Vagina (tissue), 2 donors: ENCODE measurements at places on chromosomes 3 and 15.

GRCh38 chr15:100703671-100704070 is 101.3 kb downstream of the ASB7 start:
- no peaks in the 10 kb centered on the region for H3K4me1 ChIP-seq
- H3K4me3 ChIP-seq: no peak overlapping the region
- peak; percentile 62 for DNase-seq
- H3K36me3 ChIP-seq: no peaks in the 10 kb centered on the region
- H3K27me3 ChIP-seq: no peaks in the 10 kb centered on the region

DNA sequence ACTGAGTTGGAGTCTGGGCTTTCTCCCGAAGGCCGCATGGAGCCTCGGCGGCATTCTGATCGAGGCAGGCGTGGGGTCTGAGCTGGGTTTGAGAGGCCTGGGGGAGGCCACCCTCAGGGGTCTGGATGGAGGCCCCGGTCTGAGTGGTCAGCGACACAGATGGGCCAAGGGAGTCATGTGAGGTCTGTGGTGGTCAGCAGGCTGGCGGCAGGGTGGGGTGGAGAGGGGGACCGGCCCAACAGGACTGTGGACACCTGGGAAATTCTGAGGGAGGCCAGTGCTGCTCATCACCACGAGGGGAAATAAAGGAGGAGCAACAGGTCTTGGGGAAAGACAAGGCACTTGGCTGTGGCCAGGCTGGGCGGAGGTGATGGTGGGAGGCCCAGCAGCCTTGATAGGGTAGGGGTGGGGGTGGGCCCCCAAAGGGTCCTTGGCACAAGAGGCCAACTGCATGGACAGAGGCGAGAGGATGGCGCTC is 16.2 kb downstream of the CTSH start:
- peaks cover 44% of the 10 kb centered on the region for H3K4me1 ChIP-seq
- no peak overlapping the region for H3K27ac ChIP-seq

DNA sequence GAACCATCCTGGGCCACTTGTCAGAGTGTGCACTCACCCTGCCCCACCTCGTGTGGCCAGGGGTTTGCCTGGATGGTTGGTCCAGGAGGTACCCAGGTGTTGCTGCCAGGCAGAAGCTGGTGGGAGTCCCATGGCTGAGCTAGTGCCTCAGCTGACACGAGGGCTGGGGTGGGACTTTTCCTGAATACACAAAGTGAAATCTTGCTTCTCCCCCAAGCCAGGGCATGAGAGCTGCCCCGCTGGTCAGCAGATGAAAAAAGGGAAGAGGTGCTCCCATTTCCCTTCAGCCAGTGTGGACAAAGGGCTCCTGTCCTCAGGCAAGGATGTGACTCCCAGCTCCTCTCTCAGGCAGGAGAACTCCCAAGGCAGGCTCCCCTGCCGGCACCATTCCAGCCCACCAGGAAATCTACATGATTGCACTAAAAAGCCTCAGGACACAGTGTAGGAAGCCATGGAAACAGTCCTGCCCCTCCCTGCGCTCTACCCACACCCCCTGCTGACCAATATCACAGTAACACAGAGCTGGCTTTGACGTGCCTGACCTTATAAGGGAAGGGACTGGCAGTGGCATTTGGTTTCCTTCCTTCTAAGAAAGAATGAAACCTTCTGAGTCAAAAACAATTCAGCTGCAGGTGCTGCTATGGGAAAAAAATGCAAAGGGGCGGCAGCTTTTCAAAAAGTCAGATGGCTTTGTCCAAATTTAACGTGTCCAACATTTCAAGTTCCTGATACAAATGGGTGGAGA is 33.9 kb downstream of the MYO5C start:
- no peak for DNase-seq
- no peaks in the 10 kb centered on the region for H3K27me3 ChIP-seq
- no peaks in the 10 kb centered on the region for H3K36me3 ChIP-seq
- peaks cover 5% of the 10 kb centered on the region for H3K4me1 ChIP-seq

DNA sequence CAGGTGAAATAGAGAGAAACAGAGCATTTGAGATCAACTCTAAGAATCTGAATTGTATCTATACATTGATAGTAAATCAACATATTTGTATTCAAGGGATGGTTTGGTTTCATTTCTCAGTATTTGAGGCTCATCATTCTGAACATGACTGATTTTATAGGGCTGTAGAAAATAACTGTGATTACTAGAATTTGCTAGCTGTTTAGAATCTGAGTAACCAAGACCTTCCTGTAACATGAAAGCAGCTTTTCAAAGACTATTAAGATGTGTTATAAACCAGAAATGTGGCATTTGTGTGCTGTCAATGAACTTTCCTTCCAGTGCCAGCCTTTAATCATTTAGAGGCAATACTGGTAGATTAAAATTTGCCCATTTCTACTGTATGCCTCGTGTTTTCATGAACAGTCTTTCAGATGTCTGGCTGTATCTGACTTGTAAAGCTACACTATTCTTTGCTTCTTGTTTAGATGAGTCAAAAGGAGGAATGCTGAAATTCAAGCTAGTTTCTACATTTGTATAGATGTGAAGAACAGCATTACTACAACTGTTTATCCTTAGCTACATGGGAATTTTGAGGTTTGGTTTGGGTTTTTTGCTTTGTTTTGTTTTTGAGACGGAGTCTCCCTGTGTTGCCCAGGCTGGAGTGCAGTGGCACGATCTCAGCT is 137.3 kb upstream of the BHLHE40 start:
- no peak overlapping the region for H3K27ac ChIP-seq
- DNase-seq: no peak
- no peaks in the 10 kb centered on the region for H3K4me1 ChIP-seq
- H3K36me3 ChIP-seq: no peaks in the 10 kb centered on the region
- no peaks in the 10 kb centered on the region for H3K27me3 ChIP-seq
- H3K4me3 ChIP-seq: no peak overlapping the region

DNA sequence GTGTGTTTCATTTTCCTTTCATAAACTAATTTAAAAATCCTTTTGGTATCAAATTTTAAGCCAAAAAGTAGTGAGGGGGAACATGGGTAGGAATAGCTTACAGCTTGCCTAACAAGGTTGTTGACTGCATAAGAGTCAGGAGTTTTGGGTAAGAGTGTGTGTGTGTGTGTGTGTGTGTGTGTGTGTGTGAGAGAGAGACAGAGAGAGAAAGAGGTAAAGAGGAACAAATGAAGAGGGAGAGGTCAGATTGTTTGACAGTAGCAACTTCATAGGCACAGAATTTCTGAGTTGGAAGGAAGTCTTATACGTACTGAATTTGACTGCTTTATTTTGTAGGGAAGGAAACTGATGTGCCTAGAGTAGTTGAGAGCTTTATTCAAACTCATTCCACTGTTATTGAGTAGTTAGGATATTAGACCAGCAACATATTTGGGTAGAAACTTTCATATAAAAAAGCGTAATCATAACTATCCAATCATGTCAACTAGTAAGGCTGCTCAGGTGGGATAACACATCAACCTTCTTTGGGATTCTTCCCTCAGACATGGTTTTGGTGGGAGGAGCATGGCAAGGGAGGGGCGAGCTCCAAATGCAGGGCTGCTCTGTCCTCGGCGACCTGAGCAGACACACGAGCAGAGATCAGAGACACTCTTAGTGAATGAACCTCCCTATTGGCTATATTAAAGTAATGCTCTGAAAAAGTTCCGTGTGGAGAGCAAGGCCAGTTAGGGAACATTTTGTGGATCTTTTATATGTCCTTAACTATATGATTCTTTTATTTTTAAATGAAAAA is 86.4 kb downstream of the LPP start:
- no peak overlapping the region for H3K4me3 ChIP-seq
- DNase-seq: no peak
- no peaks in the 10 kb centered on the region for H3K27me3 ChIP-seq
- no peak overlapping the region for H3K27ac ChIP-seq
- H3K4me1 ChIP-seq: peaks cover 41% of the 10 kb centered on the region

- H3K27ac ChIP-seq: no peak overlapping the region
- H3K36me3 ChIP-seq: no peaks in the 10 kb centered on the region
- no peaks in the 10 kb centered on the region for H3K4me1 ChIP-seq
- DNase-seq: no peak
Observed at GRCh38 chr15:34239151-34239808, 14.5 kb downstream of the EMC4 start.

- no peak for DNase-seq
- H3K4me3 ChIP-seq: no peak overlapping the region
- H3K36me3 ChIP-seq: no peaks in the 10 kb centered on the region
- H3K4me1 ChIP-seq: no peaks in the 10 kb centered on the region
Observed at GRCh38 chr15:72169921-72170611, 27.5 kb downstream of the GRAMD2A start.

- no peak overlapping the region for H3K27ac ChIP-seq
- no peaks in the 10 kb centered on the region for H3K4me1 ChIP-seq
- no peak overlapping the region for H3K4me3 ChIP-seq
- DNase-seq: peak; percentile 54
Observed at GRCh38 chr3:127211118-127212060, 18.5 kb downstream of the PRR23E start.

GRCh38 chr15:58046467-58046866 is 19.0 kb downstream of the ALDH1A2 start:
- no peaks in the 10 kb centered on the region for H3K27me3 ChIP-seq
- no peak overlapping the region for H3K27ac ChIP-seq
- no peaks in the 10 kb centered on the region for H3K36me3 ChIP-seq

DNA sequence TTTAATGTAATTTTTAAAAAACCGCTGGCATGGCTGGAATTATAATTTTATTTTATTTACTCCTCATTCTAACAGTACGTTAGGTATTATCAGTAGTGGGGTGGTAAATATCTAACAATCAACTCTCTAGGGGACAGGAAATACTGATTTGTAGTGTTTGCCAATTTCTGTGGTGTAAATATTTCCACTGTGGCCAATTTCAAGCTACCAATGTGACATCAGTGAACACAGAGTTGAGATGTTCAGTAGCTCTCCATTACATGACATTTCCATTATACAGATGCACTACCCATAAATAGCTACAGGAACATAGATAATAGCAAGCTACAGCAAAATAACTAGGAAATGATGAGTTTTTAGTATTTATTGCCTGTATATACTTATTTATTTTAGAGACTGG is 10.0 kb upstream of the ARL8B start:
- H3K4me1 ChIP-seq: no peaks in the 10 kb centered on the region
- no peaks in the 10 kb centered on the region for H3K27me3 ChIP-seq
- H3K4me3 ChIP-seq: no peak overlapping the region
- no peak overlapping the region for H3K27ac ChIP-seq

DNA sequence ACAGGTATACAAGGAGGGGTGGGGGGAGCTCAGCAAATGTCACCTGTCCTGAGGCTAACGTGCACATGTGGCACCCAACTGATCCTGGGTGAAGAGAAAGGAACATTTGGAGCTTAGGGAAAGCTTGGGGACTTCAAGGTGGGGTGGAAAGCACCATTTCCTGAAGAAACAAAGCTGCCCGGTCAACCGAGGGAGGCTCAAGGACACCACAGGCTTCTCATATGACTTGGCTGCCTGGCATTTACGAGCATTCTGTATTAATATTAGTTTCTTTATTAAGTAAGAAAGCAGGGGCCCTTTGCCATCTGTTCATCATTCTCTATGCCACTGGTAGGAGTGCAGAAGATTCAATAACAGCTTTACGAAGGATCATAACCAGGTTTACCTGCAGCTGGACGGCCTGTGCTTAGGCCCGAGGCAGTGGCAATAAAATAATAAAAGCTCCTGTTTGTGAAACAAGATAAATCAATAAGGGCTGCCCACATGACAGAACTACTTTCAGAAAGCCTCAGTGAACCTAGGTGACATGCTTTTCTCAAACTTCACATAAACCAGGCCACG is 54.0 kb downstream of the ETV5 start:
- H3K4me3 ChIP-seq: no peak overlapping the region
- H3K36me3 ChIP-seq: peaks cover 3% of the 10 kb centered on the region
- H3K4me1 ChIP-seq: no peaks in the 10 kb centered on the region
- no peak overlapping the region for H3K27ac ChIP-seq
- H3K27me3 ChIP-seq: no peaks in the 10 kb centered on the region
- DNase-seq: no peak

- H3K36me3 ChIP-seq: no peaks in the 10 kb centered on the region
- no peak for DNase-seq
- no peak overlapping the region for H3K27ac ChIP-seq
- H3K4me3 ChIP-seq: no peak overlapping the region
Observed at GRCh38 chr15:74482661-74483060, 21.7 kb upstream of the UBL7 start.

GRCh38 chr3:116678853-116679252 is 30.7 kb upstream of the TUSC7 start:
- no peaks in the 10 kb centered on the region for H3K36me3 ChIP-seq
- H3K4me3 ChIP-seq: no peak overlapping the region
- no peak overlapping the region for H3K27ac ChIP-seq
- no peaks in the 10 kb centered on the region for H3K4me1 ChIP-seq

DNA sequence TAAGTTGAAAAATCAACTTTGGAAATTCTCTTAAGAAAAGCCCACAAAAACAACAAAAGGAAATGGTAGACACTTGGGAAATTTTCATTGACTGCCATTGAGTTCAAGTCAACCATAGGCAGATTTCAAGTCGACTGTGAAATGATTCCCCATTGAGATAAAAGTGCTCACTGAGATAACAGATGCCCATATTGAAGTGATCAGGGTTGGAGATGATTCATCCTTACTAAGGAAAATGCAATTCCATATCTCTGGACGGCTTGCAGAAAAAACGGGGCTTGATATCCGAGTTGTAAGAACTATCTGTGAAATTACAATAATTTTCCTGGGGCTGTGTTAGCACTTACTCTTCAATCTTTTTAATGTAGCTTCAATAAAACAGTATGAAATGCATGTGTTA is 373.1 kb upstream of the THRB start:
- no peak for DNase-seq
- no peaks in the 10 kb centered on the region for H3K4me1 ChIP-seq
- no peak overlapping the region for H3K27ac ChIP-seq
- no peaks in the 10 kb centered on the region for H3K36me3 ChIP-seq
- H3K4me3 ChIP-seq: no peak overlapping the region

DNA sequence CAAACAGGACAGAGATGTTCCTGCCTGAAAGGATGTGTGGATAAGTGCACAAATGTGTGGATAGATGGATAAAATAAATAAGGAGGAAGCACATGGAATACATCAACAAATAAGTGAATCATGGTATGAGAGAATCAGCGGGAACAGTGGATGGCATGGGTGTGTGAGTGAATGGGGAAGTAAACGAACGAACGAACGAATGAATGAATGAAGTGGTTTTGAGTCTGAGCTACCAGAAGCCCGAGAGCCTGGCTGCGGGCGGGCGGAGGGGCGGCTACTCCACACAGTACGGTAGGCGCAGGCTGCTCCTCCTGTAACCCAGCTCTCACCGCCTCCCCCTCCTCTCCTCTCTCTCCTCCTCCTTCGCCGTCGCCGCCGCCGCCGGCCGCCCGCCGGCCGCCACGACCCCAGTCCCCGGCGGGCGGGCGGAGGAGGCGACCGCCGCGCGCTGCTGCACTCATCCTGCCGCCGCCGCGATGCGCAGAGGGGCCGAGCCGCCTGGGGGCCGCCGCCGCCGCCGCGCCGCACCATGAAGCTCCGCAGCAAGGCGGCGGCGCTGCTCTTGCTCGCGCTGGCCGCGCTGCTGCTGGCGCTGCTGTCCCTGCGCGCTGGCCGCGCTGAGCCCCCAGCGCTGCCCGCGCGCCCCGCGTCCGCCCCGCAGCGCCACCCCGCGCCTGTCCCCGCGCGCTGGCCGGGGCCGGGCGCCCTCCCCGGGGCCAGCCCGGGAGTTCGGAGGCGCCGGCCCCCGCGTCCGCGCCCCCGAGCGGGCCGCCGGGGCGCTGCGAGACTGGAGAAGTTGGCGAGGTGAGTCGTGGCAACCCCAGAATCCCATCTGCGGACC is at the start of gene GXYLT2:
TSS of gene GXYLT2 (plus strand) at position 342 of the 841 bp plus-strand sequence. CDS start at position 530, 188 bp downstream.
- no peaks in the 10 kb centered on the region for H3K36me3 ChIP-seq
- peak within 1 kb of the TSS; percentile 70 for H3K27ac ChIP-seq
- no peak for DNase-seq
